Mesothelial cell of epicardium (in vitro differentiated cells): ENCODE measurements at places on chromosomes 13 and 19. TPM values are rescaled to one million over a fixed set of nuclear protein-coding genes. Genes with fewer than 3 reads are reported as not detected.

GRCh38 chr19:47280183-47280797 lies 5.6 kb downstream of the INAFM1 start:
- no peak for DNase-seq

DNA sequence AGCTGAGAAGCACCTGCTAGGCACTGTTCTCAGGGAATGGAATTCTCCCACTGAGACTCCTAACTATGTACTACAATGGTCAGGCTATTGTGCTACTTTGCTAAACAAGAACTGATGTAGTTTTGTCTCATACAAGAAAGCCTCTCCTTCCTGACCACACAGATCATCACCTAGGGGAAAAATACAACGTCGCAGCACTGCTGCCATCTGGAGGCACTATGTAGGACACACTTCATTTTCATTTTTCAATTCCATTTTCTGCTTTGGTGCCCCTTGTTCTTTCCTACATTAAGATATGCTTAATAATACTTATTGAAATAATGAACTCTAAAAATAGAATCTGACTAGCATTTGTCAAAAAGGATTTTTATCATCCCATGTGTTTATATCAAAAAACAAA lies 21.1 kb downstream of the PROSER1 start:
- DNase-seq = no peak

- no peak for DNase-seq
Measured at GRCh38 chr13:64339373-64340063, 2890.6 kb downstream of the PCDH9 start.

DNA sequence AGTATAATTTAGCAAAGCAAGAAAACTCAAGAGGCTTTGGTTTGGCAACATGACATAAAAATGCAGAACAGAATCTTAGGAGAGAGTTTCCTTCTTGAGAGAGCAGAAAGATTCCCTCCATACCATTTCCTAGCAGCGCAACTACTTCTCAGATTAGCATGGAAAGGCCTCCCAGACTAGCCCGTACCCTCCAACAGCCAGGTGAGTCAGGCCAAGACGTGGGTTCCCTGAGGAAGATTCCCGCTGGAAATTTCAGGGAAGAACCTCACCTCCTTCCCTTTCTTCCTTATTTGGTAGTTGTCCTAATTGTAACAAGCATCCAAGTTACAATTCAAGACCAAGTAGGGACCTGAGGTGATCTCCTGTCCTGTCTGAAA lies 12.3 kb downstream of the COL4A2 start:
- no peak for DNase-seq

- DNase-seq = no peak
Measured at GRCh38 chr19:43430976-43431375, 16.3 kb downstream of the TEX101 start.

- no peak for DNase-seq
Measured at GRCh38 chr13:75103976-75104375, 378.0 kb downstream of the TBC1D4 start.

GRCh38 chr19:29393915-29394460 lies 131.8 kb upstream of the VSTM2B start:
- DNase-seq = no peak

DNA sequence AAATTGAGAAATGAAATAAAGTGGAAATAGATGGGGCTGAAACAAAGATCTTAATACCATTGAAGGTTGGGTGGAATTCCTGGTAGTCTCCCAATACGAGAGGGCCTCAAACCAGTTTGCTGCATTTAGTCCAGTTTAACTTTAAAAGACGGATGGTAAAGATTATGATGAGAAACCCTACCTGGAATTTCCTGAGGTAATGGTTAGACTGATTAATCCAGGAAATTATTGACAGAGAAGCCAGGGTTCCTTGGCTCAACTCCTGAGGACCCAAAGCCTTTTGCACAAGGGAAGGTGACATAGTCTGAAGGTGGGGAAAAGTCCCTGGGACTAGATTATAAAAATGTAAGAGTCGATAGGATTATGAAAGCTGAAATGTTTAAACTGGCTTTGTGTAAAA lies 133.2 kb upstream of the SLITRK5 start:
- DNase-seq = no peak

DNA sequence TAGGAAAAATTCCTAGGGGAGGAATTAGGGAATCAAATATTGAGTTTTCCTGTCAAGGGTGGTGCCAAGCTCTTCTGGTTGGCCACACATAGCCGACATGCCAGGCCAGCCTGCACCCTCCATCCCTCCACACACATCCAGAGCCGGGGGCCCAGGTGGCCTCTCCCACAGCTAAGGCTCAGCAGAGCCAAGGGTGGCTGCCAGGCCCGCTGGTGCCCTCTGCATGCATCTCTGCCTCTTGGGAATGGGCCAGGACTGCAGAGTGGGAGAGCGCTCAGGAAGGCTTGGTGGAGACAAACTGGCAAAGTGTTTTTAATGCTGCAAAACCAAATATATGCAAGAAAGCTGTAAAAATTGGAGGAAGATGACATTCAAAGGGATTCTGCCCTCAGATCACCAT lies 42.7 kb upstream of the GAS6 start:
- peak; percentile 30 for DNase-seq

DNA sequence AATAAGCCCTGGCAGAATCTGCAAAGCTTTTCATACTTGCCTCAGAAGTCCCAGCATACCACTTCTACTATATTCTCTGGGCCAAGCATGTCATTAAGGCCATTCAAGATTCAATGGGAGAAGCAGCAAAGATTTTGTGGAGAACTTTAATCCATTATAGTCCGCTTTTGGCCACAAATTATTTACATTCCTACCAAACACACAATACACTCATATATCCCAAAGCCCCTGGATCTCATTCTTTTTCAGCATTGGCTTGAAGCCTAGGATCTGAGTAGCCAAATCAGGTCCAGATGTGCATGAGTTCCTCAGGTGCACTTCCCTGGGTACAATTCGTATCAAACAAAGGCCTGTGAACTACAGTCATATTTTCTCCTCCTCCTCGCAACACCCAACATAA lies 203.4 kb downstream of the NDFIP2 start:
- DNase-seq = no peak

- no peak for DNase-seq
Measured at GRCh38 chr13:91314888-91315287, 32.6 kb upstream of the MIR17HG start.

GRCh38 chr19:52735734-52736133 lies 890 bp upstream of the ZNF611 start:
- DNase-seq = peak; percentile 44

GRCh38 chr13:62847520-62847919 lies 1431.9 kb upstream of the PCDH20 start:
- no peak for DNase-seq

- no peak for DNase-seq
Measured at GRCh38 chr19:1470305-1471009, 8.6 kb downstream of the C19orf25 start.

DNA sequence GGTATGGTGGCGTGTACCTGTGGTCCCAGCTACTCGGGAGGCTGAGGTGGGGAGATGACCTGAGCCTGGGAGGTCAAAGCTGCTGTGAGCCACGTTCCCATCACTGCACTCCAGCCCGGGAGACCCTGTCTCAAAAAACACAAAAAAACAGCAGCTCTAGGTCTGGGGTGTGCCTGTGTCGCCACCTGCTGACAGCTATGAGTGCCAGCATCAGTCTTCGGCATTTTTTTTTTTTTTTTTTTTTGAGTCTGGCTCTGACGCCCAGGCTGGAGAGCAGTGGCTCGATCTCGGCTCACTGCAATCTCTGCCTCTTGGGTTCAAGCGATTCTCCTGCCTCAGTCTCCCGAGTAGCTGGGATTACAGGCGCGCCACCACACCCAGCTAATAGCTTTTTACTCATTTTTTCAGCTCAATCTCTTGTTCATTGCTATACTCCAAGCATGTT lies 10.1 kb downstream of the AP2S1 start:
- peak; percentile 68 for DNase-seq

GRCh38 chr13:97003071-97003470 lies 8.8 kb upstream of the OXGR1 start:
- no peak for DNase-seq

Gene YJEFN3
- total RNA-seq = 19.0 to 22.6 TPM (median 20.7 TPM) in 3 replicates

Gene DLL3
- 0.40 to 0.53 TPM (median 0.50 TPM) in 3 replicates for total RNA-seq

Gene CD22
- total RNA-seq = 54.6 to 59.9 TPM (median 56.3 TPM) in 3 replicates

Gene TBC1D17
- total RNA-seq = 46.8 to 53.7 TPM (median 49.7 TPM) in 3 replicates

Gene COL5A3
- total RNA-seq = 3.3 to 4.4 TPM (median 4.0 TPM) in 3 replicates
